Tongue (tissue), 3 donors: ENCODE measurements at places on chromosomes 5 and 9. TPM values are rescaled to one million over a fixed set of nuclear protein-coding genes. Genes with fewer than 3 reads are reported as not detected.
A peak's percentile ranks its signal among the peaks of the same experiment; 100 is the strongest.

GRCh38 chr9:70479880-70480291 lies 65.4 kb upstream of the KLF9 start:
- DNase-seq, result peak; percentile 37

PSIP1 gene
- total RNA-seq, result 56.1 TPM

- no peak for DNase-seq
Measured at GRCh38 chr5:43889233-43889632, 286.3 kb downstream of the NNT start.

MELK gene
- 9.8 TPM for total RNA-seq

DNA sequence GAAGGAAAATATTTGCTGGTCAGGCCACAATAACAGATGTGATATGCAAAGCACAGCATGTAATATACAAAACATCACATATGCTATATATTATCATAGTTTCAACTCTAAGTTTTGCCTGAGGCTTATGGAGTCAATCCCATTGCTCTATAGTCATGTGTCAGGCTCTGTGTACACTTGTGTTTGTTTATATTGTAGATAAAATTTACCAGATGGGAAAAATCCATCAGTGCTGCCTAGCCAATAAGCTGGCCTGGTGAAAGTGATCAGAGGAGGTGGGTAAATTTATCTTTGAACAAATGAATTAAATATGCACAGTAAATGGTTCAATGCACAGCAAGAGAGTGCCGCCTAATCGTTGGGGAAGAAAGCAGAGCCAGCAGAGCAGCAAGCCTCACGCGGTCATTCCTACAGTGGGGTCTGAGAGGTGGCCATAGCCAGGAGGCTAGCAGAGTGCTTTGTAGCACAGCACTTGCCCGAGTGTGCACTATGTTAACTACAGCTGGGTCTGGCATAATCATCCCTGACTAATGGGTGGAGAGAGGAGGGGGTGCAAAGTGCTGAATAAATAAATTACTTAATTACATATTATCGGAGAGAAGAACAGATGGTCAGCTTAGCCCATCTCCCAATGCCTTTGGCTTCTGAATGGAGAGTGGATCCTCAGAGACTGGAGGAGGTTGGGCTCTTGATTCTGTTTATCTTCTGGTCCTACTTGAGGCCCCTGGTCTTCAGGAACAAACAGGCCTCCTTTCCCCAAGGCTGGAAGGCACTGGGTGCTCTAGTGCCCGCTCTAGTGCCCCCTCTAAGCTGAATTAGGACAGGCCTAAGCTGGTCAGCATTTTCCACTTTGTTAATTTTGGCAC lies 153.5 kb downstream of the MAT2B start:
- peak; percentile 13 for DNase-seq

DNA sequence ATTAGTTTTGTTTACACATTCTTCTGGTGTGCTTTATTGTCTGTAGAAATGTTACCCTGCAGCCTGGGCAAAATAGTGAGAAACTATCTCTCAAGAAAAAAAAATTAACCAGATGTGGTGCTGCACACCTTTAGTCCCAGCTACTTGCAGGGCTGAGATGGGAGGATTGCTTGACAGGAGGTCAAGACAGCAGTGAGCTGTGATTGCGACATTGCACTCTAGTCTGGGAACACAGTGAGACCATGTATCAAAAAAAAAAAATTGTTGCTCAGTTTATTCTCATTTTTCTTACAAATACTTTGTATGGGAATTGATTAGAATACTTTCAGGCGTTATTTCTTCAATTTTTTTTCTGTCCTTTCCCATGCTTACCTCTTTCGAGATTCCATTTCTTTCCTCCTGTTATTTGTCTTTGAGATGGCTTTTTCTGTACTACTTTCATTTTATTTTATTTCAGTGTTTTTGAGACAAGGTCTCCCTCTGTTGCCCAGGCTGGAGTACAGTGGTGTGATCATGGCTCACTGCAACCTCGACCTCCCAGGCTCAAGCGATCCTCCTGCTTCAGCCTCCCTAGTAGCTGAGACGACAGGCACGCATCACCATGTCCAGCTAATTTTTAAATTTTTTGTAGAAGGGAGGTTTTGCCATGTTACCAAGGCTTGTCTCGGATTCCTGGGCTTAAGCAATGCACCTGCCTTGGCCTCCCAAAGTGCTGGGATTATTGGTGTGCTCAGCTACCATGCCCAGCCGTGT lies 24.9 kb downstream of the TENT2 start:
- no peak for DNase-seq

GRCh38 chr5:42927730-42928129 lies 112.4 kb downstream of the ANXA2R start:
- DNase-seq, result no peak

- no peak for DNase-seq
Measured at GRCh38 chr5:2738700-2739359, 12.6 kb downstream of the IRX2 start.

DNA sequence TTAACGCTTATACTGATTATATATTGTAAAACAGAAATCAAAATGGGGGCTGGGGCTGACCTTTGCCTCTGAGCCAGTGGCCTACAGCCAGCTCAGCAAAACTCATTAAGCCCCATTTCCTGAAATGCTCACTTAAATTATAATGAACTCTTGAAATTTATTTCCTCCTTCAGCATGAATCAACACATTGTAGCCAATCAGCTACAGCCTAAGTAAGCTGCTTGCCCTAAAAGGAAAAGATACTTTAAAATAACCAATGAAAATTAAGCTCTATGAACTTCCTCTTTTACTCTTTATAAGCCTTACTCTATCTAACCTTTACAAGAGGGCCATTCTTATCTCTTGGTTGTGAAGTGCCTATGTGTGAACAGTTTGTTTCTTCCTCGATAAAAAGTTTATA lies 33.5 kb upstream of the SUB1 start:
- no peak for DNase-seq

DNA sequence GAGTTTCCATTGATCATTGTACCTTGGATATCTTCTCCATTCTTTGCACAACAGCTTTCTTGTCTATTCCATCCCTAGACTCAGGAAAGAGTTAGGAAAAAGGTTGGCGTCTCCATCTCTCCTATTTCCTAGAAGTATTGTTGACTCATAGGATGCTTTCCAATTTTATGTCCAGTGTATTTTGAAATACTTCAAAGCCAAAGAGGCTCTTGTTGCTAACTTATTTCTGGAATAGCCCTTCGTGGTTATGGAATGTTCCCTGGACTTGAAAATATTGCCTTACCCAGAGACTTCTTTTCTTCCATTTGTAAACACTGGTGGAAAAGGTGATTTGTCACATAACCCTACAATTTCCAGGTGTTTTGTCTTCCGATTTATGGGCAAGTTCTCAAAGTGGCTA lies 402.3 kb upstream of the ZNF608 start:
- DNase-seq, result peak; percentile 38

DNA sequence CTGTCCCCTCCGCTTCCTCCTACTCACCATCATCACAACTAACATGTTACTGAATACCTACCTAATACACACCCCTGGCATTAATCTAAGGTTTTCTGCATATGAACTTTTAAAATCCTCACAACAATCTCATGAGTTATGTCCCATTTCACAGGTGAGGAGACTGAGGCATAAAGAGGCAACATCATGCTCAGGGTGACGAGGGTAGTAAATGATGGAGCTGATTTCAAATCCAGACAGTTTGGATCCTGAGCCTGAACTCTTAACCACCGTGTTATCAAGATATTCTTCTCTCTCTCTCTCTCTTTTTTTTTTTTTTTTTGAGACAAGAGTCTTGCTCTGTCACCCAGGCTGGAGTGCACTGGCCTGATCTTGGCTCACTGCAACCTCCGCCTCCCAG lies 12.9 kb upstream of the EEIG1 start:
- DNase-seq, result no peak

GRCh38 chr9:2934241-2934650 lies 90.4 kb upstream of the PUM3 start:
- no peak for DNase-seq

DNA sequence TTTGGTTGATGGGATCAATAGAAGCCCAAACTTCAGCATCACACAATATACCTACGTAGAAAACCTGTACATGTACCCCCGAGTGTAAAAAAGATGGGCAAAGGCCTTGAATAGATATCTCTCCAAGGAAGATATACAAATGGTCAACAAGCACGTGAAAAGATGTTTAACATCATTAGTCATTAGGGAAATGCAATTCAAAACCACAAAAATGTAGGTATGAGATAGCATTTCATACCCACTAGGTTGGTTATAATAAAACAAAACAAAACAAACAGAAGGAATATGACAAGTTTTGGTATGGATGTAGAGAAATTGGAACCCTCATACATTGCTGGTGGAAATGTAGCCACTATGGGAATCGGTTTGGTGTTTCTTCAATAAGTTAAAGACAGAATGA lies 33.1 kb upstream of the PPARGC1B start:
- DNase-seq, result no peak

DNA sequence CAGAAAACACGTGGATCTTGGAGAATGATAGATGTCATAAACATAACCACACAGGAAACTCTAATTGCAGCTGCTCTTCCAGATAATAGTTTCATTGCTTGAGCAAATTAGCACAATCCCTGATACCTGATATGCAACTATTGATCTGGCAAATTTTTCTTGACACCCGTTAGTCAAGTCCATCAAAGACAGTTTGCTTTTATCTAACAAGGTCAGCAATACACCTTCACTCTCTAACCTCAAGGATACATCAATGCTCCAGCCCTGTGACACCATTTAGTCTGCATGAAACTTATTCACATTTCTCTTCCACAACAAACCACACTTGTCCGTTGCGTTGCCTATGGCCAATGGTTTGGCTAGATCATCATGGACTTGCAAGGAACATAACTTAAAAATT lies 16.6 kb downstream of the UGT3A1 start:
- no peak for DNase-seq

DNA sequence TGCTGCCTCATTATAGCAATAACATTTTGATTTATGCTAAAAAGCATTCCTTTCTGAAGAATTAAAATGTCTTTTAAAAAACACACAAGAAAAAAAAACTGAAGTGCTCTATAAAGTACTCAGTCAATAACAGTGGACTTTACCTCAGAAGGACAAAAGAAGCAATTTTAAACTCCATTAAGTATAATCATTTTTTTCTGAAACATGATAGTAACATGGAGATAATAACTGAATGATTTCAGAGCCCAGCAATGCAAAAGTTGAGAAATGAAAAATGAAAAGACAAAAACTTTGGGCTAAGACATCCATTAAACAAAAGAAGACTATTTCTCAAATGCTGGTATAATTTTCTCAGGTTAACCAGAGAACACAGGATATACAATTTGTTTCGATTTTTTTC lies 78.7 kb downstream of the RFX3 start:
- DNase-seq, result no peak

DNA sequence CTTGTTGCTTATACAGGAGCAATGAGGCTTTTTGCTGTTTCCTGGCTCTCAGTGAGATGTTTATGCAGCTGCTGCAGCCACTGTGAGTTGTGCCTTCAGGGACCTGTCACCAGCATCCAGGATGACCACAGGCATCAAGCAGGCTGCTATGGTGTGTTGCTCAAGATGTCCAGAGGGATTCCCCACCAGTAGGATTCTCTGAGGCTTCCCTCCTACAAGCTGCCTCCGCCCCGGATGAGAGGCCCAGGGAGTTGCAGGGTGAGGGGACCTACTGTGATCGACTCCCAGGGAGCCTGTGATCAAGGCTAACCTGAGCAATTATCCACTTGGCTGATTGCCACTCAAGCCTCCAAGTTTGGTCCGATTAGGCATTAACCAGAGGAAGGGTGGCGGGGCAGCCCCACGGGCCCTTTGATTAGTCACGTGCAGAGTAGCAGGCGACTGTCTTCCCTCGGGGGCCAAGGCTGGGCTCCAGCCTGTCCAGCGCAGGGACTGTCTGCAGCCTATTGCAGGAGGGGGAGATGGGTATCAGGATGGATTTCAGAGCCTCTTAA lies 1.8 kb upstream of the FAT2 start:
- peak; percentile 32 for DNase-seq

ECM2 gene
- total RNA-seq, result 27.5 TPM

- DNase-seq, result no peak
Measured at GRCh38 chr9:40935336-40935735, 193.1 kb downstream of the FOXD4L6 start.
